Skeletal muscle cell (primary cell): ENCODE measurements at places on chromosomes 12 and 14.

- no peak for DNase-seq
Observed at GRCh38 chr12:124174451-124175348, 120.2 kb upstream of the RFLNA start.

DNA sequence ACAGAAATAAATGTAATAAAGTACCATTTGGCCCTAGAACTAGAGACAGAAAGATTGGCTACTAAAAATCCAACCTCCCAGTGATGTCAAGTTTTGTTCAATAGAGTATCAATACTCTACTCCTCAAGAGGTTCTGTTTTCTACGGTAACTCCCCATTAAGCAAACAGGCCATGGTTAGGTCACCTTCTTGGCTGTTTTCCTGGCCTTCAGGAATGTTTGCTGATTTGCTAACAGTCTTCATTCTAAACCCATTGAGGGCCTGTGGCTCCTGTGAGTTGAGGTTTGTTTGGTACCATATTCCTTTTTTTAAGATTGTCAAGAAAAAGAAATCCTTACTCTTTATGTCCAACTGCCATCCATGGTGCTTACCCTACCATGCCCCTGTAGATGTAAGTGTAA, 1022.0 kb upstream of the TMEM132C start:
- no peak for DNase-seq

DNA sequence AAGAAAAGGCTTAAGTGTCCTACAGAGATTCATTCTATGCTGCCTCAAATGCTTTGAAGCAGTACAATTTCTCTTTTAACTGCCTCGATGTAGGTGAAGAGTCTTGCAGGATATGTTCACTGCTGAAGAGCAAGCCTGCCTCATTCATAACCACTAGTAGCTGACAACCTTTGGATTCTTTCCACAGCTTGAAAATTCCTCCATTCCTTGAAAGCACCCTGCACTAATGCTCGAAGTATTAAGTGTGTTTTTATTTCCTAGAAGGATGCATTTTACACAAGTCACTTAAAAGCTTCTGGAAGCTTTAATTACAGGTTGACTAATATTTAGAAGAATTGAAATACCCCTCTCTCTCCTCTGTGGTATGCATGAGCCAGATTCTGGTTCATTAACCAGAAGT, 429.4 kb downstream of the DIO2 start:
- DNase-seq = no peak

GRCh38 chr12:57092876-57093414, 4.0 kb downstream of the NAB2 start:
- DNase-seq = no peak

- no peak for DNase-seq
Observed at GRCh38 chr12:109925185-109925840, 25.2 kb downstream of the TCHP start.

DNA sequence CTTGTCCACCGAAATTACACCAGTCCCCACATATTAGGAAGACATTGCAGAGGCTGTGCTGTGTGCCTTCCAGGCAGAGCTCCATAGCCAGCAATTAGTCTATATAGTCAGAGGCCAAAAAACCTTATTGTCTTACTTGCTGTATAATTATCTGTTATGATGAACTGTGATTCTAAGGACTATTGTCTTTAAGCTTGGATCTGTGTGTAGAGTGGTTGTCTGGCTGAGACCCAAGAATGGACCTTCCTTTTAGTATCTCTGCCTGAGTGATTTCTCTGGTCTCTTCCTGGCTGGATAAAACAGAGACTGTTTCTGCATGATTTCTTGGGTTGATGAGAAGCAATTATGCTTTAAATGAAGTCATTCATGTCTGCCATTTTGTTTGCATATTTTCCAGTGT, 465.3 kb downstream of the PRKD1 start:
- DNase-seq = no peak

DNA sequence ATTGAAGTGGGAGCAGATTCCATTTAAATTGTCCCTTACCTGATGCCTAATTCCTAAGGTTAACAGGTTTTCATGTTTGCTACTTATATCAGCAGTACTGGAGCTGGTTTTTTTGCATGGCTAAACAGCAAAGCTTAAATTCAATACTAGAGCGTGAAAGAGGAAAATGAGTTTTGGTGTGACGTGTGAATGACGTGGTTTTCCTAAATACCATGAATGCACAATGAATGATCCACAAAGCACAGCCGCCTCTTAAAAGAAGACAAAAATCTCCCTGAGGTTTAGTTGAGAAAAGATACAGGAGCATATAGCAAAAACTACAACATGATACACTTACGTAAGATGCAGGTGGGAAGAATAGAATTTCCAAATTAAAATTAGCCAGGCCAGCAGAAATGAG, 731.1 kb downstream of the DIO2 start:
- no peak for DNase-seq

DNA sequence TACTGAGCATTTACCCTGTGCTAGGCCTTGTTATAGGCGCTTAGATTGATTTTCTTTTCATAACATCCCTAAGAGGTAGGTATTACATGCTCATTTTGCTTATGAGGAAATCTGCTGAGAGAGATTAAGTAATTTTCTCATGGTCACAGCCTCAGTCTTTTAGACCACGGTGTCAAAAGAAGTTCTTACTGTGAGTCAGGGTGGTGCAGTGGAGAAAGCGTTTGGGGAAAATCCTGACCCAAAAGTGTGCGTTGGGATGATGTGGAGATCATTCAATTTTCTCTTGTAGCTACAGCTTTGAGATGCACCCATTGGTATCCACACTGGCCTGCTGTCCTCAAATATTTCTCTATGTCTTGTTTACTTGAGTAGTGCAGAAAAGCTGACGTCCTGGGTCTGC, 8.2 kb downstream of the ANG start:
- no peak for DNase-seq

DNA sequence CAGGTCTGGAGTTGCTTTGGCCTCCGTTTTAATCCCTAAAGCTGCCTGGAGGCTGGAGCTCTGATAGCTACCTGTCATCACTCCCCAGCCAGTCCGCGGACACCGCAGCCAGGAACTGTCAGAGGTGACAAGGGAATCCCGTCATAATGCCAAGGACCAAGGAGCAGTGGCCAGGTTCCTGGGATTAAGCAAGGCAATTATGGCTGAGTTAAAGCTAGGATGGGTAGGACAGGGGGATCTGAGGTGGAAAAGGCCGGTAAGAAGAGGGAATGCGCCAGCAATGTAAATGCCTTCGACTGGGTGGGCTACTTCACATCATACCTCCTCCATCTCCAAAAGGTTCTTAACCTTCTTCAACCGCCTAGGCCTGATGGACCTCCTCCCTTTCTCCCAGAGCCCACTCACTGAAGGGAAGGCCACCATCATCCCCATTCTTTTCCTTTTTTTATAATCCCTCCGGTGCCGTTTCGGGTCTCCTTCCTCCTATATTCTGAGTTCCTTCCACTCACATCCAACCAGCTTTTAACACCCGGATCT, 1.9 kb downstream of the PPP1R3E start:
- DNase-seq = no peak

DNA sequence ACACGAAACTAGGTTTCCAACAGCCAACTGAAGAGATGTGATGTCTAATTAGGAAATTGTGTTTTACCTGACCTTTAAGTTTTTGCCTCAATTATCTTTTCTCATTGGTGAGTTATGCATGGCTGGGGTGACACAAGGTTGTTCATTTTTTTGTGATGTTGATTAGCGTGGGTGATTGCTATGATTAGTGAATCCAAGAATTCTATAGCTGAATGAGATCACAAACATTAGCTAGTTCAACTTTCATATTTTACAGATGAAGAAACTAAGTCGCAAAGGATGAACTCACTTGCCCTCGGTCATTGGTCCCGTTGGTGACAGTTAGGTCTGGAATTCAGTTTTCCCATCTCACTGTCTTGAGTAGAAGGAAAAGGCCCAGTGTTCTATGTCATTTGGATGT, 32.6 kb upstream of the LMNTD1 start:
- DNase-seq = no peak

DNA sequence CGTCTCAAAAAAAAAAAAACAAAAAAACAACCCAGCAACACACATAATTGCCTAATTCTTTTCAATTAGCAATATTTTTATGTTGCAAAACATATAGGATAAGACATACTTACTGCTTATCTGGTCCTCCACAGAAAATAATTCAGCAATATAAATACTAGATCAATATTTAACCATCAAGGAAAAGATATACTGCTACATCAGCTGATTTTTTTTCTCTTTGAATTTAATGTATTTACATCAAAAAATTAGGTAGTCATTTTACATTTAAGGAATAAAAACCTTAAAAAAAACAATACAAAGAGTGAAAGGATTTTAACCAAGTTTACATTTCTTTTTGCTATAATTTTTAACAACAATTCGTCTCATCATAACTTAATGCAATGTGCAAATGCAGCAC, 28.1 kb downstream of the SPTSSA start:
- DNase-seq = no peak

GRCh38 chr12:93297032-93297431, 80.7 kb upstream of the NUDT4 start:
- DNase-seq = peak; percentile 19

DNA sequence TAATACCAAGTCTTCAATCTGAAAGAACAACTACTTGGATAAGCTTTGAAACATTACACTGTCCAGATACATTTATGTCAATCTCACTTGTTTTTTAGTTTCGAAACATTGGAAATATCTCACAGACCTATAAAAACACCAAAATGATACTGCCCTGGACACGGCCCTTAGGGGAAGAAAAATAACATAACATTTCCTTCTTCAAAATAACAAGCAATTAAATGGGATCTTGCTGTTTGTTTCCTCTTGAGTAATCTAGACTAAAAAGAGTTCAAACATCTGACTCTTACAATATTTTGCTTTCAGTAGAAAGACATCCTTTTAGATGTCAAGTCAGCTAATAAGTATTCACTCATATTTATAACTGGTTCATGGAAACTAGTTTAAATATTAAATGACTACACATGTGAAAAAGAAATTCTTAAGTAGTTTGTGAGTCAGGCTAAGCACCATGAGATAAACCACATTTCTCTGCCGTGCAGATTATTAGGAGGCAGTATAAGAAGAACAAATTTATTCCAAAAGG, 87.5 kb downstream of the EPS8 start:
- DNase-seq = peak; percentile 45

- DNase-seq = no peak
Observed at GRCh38 chr12:61107118-61107517, 1153.1 kb upstream of the USP15 start.

- no peak for DNase-seq
Observed at GRCh38 chr14:97198813-97199212, 401.6 kb downstream of the VRK1 start.

DNA sequence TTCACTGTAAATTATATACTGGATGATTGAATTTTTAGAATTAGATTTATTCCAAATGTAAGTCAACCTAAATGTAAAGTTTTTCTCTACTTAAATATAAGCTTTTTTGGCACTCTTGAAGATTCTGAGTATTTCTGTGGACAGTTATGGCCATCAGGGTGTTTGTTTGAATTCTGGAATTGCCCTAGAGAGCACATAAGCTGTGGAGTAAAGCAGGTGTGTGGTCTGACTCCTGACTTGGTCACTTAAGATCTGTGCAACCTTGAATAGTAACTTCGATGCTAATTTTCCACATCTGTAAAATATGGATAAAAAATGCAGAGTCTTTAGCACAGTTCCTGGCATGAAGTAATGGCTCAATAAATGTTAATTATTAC, 64.4 kb downstream of the FUT8 start:
- no peak for DNase-seq

DNA sequence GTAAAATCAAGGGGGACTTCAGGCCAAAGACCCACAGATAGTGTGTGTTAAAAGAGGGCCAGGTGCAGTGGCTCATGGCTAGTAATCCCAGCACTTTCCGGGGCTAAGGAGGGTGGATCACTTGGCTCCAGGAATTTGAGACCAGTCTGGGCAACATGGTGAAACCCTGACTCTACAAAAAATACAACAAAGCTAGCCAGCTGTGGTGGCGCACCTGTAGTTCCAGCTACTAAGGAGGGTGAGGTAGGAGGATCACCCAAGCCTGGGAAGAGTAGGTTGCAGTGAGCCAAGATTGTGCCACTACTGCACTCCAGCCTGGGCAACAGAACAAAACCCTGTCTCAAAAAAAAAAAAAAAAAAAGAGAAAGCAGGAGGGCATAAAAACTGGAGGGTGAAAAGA, 8.5 kb downstream of the VCPKMT start:
- no peak for DNase-seq

- no peak for DNase-seq
Observed at GRCh38 chr14:43161477-43161876, 1345.6 kb downstream of the FSCB start.

DNA sequence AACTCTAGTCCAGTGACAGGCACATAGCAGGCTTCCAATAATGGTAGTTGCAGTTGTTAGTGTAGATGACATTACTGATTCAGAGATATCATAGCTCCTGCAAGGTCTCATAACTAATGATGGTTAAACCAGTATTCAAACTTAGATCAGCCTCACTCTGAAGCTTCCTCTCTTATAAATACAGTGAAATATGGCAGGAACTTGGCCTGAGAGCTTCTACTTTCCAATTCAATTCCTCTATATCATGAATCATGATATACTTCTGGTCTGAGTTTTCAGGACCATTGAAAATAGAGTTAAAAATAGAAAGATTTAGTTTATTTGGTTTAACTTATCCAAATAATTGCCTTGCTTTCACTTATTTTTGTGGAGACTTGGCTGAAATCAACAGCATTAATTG, 167.5 kb upstream of the NOVA1 start:
- DNase-seq = peak; percentile 51

DNA sequence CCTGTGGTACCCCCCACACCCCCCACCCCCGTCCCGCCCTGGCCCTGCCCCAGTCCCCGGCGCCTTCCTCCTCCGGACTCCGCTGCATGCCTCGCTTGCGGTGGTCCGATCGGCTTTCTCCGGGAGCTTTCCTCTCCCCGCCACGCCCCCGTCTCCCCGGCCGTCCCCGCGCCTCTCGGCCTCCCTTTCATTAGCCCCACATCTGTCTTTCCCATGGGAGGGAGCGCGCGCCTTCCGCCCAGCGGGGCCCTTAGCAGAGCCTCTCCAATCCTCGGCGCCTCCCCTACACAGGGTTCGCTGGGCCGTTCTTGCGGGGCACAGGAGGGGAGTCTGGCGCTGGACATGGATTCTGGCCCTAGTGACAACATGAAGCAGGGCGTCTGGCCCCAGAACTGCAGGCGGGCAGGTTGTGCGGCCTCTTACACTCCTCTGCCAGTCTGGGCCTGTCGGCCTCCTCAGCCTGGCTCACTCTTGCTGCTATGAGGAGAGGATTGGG, 1.5 kb upstream of the EFS start:
- DNase-seq = no peak

DNA sequence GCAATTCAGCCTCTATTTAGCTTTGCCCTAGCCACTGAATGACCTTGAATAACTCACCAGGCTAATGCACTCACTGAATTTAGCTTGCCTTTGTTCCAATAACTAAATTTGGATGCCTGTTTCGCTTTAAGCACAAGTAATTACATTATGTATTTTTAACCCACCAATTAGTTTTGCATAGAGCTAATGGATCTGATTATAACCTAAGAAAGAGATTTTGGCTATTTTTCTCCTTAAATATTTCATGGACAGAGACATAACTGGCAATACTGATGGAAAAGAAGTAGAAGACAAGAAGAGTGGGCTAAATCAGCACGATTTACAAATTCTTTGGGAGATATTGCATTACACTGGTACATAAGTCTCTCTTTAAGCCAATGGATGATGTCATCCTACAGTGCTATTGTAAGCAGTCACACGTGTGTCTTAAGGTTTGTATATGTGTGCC, 85.7 kb downstream of the AKAP6 start:
- DNase-seq = no peak
